ENCODE measurements at places on chromosomes 6 and 20.

DNA sequence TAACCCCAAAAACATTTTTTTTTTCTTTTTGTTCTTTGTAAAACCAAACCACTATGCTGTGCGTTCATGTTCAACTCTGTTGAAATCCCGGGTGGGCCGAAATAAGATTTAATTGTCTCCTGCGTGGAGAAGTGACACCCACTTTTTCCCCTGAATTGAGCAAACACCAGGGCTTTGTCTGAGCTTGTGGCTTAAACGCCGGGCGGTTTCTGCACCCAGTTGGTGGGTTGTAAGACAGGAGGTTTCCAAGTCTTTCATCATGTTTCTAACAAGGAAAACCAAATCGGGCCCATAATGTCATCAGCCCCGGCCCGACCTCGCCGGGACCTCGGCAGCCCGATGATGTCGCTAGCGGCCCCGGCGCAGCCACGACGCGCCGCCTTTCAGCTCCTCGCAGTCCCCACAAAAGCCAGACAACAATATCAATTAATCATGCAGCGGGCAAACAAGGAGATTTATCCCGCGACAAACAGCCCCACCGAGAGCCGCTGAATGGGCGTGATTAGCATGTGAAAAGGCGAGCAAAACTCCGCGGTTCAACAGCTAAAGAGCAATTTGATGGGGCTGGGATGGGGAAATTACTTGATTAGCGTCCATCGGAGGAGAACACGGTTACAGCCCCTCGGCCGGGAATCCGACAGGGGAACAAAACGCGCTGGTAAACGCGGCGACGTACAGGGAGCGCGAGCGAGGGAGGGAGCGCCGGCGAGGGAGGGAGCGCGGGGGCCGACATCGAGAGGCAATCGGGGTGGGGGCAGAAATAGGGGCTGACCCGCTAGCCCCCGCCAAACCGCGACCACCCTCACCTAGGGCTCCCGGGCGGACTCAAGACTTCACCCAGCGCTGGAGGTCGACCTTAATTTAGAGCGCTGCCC lies 5.3 kb downstream of the LINC00237 start:
- DNase-seq, result peak; percentile 97

DNA sequence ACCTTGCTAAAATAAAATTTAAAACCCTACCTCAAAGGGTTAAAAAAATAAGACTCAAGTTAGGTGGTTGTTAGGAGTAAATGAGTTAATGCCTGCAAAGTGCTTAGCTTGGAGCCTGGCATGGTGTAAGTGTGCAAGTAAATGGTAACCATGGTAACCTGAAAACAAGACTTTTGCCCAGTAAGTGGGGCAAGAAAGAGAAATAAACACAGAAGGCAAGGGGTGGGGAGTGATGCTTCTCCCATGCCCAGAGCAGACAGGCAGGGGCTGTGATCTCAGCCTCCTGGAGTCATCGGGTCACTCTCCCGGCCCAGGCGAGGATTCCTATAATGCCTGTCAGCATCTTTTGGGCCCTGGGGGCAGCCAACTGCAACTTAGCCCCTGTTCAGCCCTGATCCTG lies 59.2 kb upstream of the SLC32A1 start:
- no peak for DNase-seq

- DNase-seq, result no peak
Observed at GRCh38 chr6:93675856-93676417, 256.6 kb upstream of the EPHA7 start.

DNA sequence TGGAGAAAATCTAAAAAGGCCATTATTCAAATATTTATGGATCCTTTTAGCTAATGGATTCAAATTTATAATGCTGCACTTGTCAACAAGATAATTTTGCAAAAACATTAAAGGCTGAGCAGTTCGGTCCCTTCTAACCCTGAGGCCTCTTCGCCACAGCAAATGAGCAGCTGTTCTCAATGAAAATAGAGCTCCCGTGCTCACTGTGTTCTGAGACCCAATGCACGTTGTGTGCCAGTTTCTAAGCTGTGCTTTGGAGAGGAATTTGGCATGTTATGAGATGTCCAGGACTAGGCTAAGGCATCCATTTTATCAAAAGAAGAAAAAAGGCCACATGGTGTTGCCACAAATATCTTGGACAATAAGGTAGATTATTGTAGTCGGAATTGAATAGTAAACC lies 220.1 kb upstream of the TSHZ2 start:
- no peak for DNase-seq

DNA sequence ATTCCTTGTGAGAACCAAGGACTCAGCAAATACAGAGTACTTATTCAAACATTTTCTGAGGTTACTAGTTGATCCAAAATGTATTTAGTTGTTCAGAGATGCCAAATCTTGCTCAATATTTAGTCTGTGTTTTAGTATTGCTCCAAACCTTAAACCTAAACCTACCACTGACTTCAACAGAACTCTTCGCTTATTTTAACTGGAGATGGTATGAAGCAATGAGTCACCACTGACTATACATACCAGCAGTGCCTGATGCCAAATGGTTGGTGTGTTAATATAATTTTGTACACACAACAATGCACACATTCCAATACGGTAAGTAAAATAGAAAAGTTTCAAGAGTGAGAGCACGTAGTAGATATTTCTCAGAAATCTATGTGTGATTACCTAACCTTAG lies 1.9 kb upstream of the SPTLC3 start:
- DNase-seq, result no peak

GRCh38 chr6:15423286-15423993 lies 177.6 kb downstream of the JARID2 start:
- peak; percentile 55 for DNase-seq

DNA sequence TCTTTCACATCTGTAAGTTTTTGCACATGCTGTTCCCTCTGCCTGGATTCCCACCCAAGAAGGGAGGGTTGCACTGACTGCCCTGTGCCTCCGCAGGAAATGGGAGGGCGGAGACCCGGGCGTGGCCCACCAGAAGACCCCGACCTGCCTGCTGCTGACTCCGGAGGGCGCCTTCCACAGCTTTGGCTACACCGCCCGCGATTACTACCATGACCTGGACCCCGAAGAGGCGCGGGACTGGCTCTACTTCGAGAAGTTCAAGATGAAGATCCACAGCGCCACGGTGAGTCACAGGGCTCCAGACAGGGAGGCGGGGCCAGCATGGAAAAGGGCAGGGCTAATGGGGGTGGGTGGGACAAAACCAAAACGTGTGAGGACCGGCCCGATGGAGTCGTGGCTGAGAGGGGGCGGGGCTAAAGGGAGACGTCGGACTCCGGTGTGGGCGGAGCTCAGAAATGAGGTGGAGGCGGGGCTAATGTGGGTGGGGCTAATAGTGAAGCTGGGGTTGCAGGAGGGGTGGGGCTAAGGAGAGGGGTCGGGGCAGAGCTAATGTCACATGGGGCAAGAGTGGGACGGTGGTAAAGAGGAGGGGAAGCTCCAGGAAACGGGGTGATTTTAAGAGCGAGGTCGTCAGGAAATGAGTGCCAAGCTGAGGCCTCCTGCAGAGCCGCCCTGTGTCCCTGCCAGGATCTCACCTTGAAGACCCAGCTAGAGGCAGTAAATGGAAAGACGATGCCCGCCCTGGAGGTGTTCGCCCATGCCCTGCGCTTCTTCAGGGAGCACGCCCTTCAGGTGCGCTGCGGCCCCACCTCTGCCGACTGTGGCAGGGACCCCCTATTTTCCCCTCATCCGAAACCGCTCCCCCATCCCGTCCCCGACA lies 12.6 kb downstream of the HSPA12B start:
- DNase-seq, result peak; percentile 74

GRCh38 chr6:53178837-53179432 lies 30.3 kb upstream of the GCM1 start:
- DNase-seq, result no peak

- DNase-seq, result no peak
Observed at GRCh38 chr6:150596439-150596838, 3.2 kb upstream of the PLEKHG1 start.

DNA sequence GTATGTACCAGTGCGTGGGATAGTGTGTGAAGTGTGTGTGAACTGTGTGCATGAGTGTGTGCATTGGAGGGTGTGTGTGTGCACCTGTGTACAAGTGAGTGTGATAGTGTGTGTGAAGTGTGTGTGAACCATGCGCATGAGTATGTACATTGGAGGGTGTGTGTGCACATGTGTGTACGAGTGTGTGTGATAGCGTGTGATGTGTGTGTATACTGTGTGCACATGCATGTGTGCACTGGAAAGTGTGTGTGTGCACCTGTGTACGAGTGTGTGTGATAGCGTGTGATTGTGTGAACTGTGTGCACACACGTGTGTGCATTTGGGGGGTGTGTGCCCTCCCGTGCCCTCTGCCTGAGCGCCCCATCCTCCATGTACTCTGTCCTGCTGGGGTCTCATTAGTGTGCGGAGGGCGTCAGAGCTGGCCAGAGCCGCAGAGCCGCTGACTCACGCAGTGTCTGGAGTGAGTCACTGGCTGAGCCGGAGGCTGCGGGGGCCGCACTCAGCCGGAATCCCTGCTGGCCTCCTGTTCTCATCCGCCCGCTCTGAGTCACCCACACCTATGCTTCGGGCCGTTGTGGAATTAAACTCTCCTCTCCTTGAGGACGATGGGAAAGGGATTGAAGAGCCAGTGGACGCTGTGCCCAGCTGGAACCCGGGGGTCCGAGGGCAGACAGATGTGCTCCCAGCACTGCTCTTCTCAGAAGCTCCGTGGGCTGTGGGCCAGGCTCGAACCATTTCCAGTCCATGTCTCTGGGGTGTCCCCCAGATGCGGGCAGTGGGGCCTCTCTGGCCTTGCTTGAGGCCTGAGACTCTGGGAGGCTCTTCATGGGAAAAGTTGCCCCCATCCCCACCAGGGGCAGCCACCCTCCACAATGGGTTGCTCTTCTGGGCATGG lies 27.3 kb upstream of the STX16 start:
- DNase-seq, result peak; percentile 41

- no peak for DNase-seq
Observed at GRCh38 chr6:132253906-132254305, 147.4 kb downstream of the MOXD1 start.

- no peak for DNase-seq
Observed at GRCh38 chr6:51029561-51029960, 210.9 kb downstream of the TFAP2B start.

DNA sequence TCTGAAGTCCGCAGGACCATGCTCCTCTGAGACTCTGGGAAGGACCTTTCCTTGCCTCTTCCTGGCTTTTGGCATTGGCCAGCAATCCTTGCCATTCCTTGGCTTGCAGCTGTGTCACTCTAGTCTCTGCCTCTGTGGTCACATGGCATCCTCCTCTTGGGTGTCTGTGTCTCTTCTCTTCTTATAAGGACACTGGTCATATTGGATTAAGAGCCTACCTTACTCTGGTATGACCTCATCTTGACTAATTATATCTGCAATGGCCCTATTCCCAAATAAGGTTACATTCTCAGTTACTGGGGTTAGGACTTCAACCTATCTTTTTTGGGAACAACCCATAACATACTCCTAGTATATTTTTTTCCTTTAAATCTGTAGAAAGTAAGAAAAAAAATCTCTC lies 49.9 kb upstream of the GTSF1L start:
- no peak for DNase-seq

- no peak for DNase-seq
Observed at GRCh38 chr6:40185486-40185885, 251.2 kb upstream of the MOCS1 start.

DNA sequence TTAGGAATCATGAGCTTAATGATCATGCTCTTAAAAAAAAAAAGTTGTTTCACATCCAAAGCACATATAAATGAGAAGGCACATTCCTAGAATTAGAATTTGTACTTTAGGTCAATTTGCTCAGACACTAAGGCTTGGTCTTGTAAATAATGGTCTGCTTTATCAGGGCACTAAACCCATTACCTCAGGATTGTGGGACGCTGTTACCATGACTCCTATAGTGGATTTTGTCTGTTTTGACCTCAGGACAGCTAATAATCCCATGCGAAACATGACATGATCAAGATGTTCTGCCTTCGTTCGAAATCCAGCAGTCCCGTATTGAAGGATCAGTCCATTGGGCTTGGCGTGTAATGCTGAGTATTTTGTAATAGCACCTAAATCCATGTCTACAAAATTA lies 2.4 kb downstream of the PGM3 start:
- DNase-seq, result no peak

- no peak for DNase-seq
Observed at GRCh38 chr6:113402544-113402943, 454.6 kb upstream of the MARCKS start.
